ENCODE measurements at places on chromosomes 1 and 21.

- DNase-seq = peak; percentile 34
These were observed 1.8 kb upstream of the GBP5 start for GRCh38 chr1:89274411-89274857.

- no peak for DNase-seq
These were observed 19.1 kb downstream of the OLFML3 start for GRCh38 chr1:113998361-113998760.

DNA sequence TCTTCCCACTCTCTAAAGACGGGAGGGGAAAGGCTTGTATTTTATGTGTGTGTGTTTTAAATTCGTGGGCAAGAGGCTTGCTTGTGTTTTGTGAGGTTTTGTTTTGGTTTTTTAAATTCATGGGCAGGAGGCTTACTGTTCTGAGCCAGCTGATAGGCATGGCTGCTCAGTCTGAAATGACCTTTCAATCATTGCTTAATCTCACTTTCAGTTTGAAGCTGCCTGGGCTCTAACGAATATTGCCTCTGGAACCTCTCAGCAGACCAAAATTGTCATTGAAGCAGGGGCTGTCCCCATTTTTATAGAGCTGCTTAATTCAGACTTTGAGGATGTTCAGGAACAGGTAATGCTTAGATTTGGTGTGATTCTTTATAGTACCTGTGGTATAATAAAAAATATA lies 20.3 kb upstream of the TXLNA start:
- DNase-seq = no peak

- DNase-seq = no peak
These were observed 25.7 kb upstream of the SELENON start for GRCh38 chr1:25774206-25774803.

DNA sequence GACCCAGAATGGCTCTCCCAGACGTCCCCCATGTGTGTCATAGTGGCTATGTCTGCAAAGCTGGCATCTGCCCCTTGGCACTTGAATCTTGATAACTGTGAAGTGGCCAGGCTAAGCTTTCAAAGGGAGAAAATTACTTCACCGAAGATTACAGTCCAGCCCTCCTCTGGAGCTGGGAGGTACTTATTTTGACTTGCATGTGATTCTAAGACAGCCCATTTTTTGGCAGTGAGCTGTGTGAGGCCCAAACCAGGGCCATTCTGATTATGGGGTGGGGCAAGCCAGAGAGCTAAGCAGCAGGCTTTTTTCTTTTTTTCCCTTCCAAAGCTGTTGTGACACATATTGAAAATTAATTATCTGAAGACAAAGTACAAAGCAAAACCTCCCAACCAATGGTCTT lies 42.1 kb upstream of the C8B start:
- DNase-seq = no peak

- no peak for DNase-seq
These were observed 6.9 kb upstream of the C1orf216 start for GRCh38 chr1:35725596-35725995.

- DNase-seq = no peak
These were observed 20.5 kb upstream of the NPHP4 start for GRCh38 chr1:6012529-6013318.

DNA sequence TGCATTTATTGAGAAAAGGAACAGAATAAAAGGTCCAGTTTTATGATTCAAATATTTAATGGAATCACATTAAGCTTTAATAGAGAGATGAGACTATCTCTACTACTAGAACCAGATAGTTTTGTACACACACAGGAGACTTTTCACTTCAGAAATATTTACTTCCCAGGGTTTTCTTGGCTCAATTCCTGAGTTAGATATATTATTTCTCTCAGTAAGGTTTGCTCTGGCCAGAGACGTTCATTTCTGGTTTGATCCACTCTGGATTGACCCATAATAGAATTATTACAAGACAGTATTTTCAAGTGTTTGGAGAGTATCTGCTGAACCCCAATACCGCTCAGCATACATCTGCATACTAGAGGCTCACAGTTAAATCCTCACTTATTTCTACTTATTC lies 1.3 kb upstream of the RCOR3 start:
- DNase-seq = no peak

All from trophoblast cell (in vitro differentiated cells and primary cell).